ENCODE measurements at places on chromosomes 7 and 10.
A peak's percentile ranks its signal among the peaks of the same experiment; 100 is the strongest.

DNA sequence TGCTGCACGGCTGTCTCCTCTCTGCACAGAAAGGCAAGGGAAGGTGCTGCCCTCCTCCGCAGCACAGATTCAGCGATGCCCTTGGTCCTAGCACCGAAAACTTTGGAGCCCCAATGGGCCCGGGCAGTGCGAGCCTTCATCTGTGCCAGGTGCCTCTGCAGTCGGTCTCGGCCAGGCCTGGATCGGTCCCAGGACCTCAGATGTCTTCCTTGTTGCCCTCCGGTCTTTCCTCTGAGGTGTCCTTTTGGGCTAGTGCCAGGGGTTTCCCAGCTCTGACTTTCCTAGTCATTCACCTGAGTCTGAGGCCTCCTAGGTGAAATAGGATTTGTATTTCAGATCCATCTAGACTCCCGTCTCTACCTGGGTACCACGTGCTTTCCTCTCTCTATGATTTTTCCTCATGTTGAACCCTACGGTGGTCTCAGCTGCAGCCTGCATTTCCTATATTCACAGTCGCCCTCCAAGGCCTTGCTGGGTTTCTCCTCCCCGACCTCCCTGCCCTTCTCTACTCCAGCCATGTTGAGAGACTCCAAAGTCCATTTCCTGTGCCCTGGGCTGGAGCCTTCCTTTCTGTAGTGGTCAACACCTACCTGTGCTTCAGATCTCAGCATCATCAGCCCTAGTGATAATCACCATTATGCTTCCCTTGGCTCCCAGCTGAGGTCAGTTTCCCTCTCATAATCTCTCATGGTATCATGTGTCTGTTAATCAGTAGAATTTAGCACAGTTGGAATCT, 92.0 kb upstream of the PRSS58 start:
- DNase-seq = no peak

DNA sequence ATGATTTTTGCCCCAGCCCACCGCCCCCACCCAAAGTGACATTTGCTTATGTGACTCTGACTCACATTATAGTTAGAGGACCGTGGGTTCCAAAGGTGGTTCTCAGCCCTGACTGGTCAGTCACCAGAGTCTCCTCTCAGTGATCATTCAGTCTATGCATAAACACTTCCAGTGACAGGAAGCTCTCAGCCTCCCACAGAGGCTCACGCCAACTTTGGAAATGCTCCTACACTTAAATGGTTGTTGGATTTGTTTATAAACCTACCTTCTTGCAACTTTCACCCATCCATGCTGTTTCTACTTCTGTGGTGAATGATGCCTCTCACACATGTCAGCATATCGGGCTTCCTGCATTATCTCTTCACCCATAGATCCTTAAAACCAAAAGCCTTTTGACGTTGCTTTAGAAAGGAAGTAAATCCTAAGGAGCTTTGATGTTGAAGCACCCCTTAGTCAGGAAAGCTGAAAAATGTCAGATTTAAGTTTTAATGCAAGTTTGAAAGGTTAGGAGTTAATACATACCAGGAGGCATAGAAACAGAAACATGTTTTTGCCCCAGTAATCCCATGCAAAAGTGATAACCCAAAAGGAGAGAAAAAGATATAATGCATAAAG, 46.5 kb upstream of the FGL2 start:
- no peak for DNase-seq

GRCh38 chr10:52869864-52870263, 97.3 kb upstream of the MBL2 start:
- DNase-seq = no peak

- DNase-seq = no peak
These were observed 58.5 kb upstream of the ECHDC3 start for GRCh38 chr10:11683529-11684320.

DNA sequence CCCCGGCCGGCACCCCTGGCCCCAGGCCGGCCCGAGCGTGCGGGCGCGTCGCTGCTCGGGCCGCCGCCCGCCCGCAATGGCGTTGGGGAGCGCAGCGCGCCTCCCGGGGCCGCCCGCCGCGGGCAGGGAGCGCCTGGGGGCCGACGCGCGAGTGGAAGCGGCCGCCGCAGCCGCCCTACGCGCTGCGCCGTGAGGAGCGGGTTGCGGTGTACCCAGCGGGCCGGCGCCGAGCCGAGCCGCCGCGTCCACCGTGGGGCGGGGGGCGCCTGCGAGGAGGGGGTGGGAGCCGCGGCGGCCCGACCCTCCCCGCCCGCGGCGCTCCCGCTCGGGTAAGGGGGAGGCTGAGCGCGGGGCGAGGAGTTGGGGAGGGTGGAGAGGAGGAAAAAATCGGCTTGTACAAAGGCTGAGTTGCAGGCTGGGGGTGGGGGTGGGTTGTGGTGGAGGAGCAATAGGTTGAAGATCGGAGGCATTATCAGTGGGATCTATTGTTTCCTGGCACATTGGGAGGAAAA, 473 bp downstream of the PPP1R9A start:
- DNase-seq = no peak

- no peak for DNase-seq
These were observed 63.1 kb upstream of the CACNA2D1 start for GRCh38 chr7:82506702-82507101.

GRCh38 chr10:102918817-102919245, 737 bp downstream of the CNNM2 start:
- DNase-seq = peak; percentile 39

DNA sequence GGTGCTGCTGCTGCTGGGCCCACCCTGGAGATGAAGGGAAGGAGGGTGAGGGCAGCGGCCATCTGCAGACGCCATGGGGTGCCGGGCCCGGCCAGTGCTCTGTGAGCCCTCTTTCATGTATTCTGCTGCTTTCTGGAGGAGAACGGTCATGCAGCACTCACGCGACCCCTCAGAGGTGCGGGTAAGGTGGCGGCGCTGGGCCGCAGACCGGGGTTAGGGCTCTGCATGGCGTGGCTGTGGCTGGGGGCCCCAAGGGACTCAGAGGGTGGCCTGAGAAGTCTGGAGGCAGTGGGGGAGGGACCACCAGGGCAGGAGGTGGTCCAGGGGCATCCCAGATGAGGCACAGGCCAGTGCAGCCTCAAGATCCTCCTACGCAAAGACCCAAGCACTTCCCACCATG, 275.5 kb downstream of the ELFN1 start:
- DNase-seq = no peak

Measured in CD4-positive, alpha-beta T cell treated with Interleukin-17A for 1 hour (primary cell).